Central memory CD4-positive, alpha-beta T cell (primary cell): ENCODE measurements at places on chromosomes 13 and 19.

DNA sequence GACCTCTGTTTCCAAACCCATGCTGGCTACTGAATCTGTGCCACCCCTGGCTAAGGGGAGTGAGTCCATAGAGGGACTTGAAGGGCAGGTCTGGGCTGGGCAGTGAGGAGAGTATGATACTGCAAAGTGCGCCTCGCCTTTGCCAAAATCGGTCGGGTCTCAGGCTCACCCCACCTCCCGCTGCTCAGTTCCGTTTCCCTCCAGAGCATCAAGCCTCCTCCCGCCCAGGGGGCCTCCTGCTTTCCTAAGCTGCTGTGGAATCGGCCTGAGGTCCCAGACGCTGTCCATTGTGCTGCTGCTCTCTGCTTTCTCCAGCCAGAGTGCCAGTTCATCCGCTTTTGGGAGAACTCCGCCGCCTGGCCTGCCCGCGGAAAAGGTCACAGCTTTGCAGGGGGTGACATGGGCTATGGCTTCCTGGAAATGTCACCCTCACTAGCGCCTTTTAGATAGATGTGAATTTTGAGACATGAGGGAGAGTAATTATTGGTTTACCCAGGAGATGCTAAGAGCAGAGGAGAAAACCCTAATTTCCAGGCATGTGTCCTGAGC is 1418.4 kb downstream of the UQCRFS1 start:
- no peak for DNase-seq

- DNase-seq = no peak
Measured at GRCh38 chr19:4704317-4704673, 19.3 kb downstream of the DPP9 start.

DNA sequence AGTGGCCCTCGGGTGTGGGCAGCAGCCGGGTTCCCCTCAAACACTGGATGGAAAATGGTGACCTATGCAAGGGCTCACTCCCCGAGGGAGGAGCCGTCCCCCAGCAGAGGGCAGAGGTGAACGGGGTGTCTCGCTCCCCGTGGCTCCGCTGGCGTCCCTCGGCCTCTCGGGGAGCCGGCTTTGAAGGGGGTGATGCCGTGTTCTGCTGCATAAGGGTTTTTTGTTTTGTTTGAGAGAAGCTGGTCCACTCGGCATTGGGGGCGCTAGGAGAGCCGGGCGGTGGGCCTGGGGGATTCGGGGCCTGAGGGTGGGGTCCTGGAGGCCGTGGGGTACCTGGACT is 4.0 kb downstream of the EFNA2 start:
- no peak for DNase-seq

GRCh38 chr13:28349371-28349770 is 145.6 kb downstream of the FLT1 start:
- DNase-seq = no peak

DNA sequence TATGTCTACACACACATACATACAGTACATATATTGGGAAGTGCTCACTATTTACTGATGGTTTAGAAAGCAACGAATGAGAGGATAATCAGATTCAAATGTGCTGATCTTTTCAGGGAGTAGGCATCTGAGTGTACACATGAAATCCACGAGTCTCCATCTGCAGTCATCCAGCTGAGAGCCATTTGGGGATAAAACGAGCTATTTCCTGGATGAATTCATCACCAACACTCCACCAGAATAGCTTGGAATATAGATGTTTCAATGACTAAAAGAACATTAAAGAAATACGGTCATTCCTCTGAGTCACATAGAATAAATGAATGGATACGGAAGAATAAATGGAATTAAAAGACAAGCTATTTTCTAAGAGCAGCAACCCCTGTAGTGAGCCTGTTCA is 721.6 kb upstream of the ARGLU1 start:
- no peak for DNase-seq

GRCh38 chr19:2049741-2050348 is 1.2 kb downstream of the MKNK2 start:
- DNase-seq = peak; percentile 67

DNA sequence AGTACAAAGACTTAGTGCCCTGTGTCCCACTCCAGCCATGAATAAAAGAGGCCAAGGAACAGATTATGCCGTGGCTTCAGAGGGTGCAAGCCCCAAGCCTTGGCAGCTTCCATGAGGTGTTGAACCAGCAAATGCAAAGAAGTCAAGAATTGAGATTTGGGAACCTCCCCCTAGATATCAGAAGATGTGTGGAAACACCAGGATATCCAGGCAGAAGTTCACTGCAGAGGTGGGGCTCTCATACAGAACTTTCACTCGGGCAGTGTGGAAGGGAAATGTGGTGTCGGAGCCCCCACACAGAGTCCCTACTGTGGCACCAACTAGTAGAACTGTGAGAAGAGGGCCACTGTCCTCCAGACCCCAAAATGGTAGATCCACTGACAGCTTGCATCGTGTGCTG is 2421.4 kb downstream of the PCDH9 start:
- DNase-seq = no peak

GRCh38 chr13:49585220-49586157 is at the start of gene RCBTB1:
Gene RCBTB1 (minus strand): TSS chr13:49585558. CDS start chr13:49567279, 18,279 bp downstream.
- DNase-seq = peak; percentile 67

DNA sequence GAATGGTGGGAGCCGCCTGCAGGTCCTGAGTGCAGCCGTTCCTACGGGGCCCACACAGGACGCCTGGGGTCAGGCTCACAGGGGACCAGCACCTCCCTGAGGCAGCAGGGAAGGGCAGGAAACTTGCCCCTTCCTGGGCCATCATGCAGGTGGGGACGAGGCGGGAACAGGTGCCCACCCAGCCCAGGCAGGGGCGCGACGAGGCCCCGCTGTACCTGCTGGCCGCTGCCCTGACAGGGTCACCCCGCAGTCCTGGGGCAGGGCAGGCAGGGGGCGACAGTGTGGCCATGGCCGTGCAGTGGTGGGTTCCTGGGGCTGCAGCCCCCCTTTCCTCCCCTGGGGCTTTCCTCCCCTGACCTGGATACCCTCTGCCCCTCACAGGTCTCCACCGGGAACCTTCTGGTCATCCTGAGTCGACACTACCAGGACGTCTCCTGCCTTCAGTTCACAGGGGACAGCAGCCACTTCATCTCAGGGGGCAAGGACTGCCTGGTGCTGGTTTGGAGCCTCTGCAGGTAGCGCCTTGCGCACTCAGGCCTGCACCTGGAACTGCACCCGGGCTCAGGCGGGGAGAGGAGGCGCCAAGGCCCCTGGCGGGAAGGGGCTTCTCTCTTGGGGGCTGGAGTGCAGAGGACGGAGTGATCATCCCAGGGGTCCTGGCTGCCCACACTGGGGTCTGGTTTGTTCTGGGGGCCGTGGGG is 5.4 kb downstream of the WDR18 start:
- no peak for DNase-seq

GRCh38 chr19:4304538-4305256 is at the start of gene FSD1:
Gene FSD1 (plus strand): TSS chr19:4304598. CDS start chr19:4304747, 149 bp downstream.
- DNase-seq = peak; percentile 35

DNA sequence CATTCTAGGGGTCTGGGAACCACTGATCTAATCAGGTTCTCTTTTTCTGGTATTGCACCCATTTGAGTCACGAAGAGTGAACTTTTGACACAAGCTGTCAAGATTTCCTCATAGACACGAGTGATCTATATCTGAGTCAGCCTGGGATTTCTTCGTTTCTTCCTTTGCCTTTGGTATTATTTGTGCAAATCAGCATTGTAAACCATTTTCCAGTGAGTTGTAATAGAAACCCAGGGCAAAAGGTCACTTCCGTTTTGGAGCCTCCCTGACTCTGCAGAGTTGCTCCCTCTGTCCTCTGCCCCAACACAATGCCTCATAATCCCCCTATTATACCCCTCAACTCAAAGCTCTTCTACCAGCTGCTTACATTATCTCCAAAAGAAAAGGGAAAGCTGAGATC is 615.1 kb downstream of the EFNB2 start:
- no peak for DNase-seq

DNA sequence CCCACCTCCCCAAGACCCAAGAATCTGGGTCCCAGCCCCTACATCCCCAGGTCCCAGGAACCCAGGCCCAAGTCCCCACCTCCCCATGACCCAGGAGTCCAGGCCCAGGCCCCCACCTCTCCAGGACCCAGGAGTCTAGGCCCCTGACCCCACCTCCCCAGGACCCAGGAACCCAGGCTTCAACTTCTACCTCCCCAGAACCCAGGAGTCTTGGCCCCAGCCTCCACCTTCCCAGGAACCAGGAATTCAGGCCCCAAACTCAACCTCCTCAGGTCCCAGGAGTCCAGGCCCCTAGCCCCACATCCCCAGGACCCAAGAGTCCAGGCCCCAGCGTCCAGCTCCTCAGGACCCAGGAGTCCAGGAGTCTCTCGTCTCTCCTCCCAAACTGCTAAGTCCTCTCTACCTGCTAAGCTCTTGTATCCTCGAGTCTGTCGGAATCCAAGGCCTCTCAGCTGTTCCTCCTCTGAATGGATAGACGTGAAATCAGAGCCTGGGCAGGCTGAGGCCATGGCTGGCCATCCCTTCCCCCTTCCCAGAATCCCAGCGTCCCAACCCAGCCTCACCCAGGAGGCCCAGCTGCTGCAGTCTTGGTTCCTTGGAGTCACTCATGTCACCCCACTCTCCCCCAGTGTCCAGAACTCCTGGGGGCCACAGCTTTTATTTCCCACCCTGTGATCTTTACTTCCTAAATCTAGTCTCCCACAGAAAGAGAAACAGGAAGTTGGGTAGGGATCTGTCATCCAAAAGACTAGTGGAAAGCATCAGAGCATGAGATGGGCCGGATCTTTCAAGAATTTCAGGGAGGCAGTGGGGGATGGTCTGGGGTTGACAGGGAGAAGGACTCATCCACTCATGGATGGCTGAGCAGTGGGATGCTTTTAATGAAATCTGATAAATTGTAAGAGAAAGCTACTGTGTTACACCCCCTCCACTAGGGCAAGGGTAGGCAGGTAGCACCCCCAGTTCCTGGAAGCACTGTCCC is at the start of gene CD209:
Gene CD209, minus strand, starts transcription at position 632 of the 982 bp plus-strand sequence. Its CDS starts 23 bp downstream, at position 609.
- DNase-seq = no peak

- DNase-seq = no peak
Measured at GRCh38 chr19:10087296-10088061, 1.4 kb downstream of the SHFL start.

GRCh38 chr13:112363867-112364528 is 12.2 kb upstream of the SPACA7 start:
- DNase-seq = no peak

DNA sequence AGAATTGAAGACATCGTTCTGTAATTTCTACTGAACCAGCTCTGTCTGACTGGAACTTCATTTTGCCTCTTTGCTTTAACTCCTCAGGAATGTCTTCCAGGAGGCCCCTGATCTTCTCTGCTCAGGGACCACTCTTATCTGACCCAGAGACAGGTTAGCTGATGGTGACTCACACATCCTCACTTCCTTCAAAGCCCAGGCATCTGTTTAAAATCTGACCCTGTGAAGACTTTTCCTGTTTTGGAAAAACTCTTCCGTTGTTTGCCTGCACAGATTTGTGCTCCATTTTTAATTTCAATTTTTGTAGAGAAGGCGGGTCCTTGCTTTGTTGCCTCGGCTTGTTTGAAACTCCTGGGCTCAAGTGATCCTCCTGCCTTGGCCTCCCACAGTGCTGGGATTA is 1.6 kb downstream of the ARL11 start:
- no peak for DNase-seq

DNA sequence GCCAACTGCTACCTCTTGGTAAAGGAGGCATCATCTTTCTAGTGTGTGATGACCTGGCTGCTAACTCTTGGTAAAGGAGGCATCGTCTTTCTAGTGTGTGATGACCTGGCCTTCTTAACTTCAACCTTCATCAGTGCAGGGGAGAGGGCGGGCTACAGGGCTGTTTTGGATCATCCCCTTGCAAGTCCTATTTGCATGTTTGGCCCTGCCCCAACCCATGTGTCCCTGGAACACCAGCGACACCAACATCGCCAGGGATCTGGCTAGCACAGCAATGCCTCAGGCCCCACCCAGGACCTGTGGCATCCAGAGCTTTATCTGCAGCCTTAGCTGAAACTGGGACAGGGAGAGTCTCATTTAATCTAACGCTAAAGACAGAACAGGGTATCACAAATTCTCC is 492.4 kb downstream of the MYO16 start:
- DNase-seq = no peak
